Stimulated activated CD8-positive, alpha-beta memory T cell treated with anti-CD3 and anti-CD28 coated beads, Interleukin-4, amount 100 ng/mL, for 1 hour (primary cell): ENCODE measurements at places on chromosomes 3 and 15.

GRCh38 chr15:70714565-70714964, 48.8 kb downstream of the UACA start:
- no peak for DNase-seq

DNA sequence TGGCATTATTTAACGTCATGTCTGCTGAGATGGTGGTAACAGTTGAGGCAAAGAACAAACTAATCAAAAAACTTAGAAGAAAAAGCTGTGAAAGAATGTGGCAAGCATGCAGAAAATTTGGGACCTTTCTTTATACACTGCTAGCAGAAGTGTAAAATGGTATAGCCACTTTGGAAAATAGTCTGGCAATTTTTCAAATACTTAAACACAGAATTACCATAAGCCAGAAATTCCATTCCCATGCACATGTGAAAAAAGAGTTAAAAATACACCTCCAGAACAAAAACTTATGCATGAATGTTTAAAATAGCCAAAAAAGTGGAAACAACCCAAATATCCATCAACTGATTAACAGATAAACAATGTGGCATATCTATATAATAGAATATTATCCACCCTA, 613.3 kb downstream of the TBL1XR1 start:
- DNase-seq: no peak

DNA sequence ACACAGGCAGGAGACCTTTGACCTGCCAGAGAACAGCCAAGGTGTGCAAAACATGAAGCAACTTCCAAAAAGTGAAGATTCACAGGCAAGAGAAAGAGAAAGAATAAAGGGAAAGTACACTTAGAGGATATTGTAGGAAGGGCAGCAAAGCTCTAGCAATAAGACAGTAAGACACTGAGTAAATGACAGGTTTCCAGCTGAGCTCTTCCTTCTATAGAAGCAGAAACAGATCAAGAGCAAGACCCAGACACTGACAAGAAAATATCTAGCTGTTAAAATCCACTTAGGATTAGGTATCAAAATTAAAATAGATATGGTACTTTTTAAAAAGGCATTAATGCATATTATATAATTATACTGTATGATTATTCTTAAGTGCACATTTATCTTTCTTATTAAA, 333.4 kb downstream of the RAP2B start:
- DNase-seq: no peak

- DNase-seq: no peak
These were observed 658.8 kb downstream of the EDEM1 start for GRCh38 chr3:5846261-5846660.

- no peak for DNase-seq
These were observed 93.3 kb downstream of the SEMA5B start for GRCh38 chr3:122934251-122934650.

- DNase-seq: no peak
These were observed 5.5 kb upstream of the TSPAN3 start for GRCh38 chr15:77076323-77076915.

DNA sequence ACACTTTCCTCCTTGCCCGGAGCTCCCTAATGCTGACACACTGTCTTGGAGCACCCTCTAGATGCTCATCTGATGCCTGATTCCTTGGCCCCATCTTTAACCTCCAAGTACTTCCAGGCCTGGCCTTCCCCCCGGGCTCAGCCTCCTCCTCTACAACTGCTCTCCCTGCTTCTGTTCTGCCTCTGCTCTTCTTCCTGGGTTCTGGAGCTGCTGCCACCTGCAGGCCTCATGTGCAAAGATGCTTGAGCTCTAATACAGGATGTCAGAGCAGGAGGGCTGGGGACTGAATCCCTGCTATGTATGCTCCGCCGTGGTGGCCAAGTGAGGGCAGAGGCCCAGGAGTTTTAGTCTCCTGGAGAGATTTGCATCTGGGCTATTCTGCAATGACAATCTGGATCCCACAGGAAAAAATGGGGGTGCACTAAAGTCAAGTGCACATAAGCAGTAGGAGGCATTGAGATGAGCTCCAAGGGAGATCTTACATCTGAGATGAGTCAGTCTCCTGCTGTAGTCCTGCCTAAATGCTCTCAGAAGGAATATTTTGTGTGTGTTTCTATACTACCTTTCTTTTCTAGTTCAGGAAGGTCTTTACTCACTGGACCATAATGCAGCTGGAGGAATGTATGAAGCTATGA, 296.3 kb downstream of the UACA start:
- DNase-seq: no peak

GRCh38 chr3:115399750-115400149, 223.6 kb upstream of the GAP43 start:
- no peak for DNase-seq

DNA sequence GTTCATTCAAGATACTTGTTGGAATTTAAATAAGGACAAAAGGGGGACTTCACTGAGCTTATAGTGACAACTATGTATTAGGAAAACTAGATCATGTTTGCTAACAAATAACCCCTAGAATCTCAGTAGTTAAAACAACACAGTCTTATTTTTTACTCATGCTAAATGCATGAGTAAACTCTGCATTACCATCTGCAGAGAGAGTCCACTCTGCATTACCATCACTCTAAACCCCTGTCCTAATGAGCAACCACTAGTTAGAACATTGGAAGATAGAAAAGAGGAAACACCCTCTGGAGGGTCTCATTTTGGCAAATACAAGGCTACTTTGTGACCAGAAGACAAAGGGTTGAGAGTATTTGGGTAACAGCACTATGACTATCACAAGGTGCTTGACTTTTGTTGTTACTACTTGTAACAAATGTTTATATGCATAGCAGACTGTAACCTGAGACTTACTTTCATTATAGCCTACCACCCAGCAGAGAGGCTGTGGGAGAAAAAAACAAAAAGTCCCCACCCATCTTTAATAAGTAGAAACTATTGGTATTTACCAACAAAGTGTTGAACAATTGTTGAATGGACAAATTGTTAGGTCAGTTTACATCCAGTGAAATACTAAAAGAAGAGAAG, 99.1 kb downstream of the OXSM start:
- DNase-seq: no peak

- no peak for DNase-seq
These were observed 13.4 kb downstream of the MAP4 start for GRCh38 chr3:48002787-48003186.

DNA sequence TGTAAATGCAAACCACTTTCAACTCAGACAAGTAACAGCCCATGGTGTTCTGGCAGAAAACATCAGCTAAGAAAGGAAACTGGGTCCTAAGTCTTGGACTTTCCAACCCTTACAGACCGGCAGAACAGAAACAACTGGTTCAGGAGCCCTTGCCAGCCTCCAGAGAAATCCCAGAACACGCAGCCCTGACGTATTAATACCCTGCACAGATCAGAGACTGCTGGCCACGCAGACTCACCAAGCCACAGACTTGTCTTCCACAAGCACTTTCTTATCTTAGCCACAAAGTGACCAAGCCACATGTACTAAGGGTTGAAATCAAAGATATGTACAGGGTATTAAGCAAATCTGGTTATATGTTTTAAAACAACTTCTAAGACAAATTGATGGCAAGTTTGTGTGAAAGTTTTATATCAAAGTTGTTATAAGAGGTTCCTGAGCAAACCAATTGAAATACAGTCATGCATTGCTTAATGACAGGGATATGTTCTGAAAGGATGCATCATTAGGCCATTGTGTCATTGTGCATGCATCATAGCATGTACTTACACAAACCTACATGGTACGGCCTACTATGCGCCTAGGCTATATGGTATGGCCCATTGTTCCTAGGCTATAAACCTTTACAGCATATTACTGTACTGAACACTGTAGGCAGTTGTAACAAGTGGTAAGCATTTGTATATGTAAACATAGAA, 36.8 kb downstream of the BTD start:
- no peak for DNase-seq

DNA sequence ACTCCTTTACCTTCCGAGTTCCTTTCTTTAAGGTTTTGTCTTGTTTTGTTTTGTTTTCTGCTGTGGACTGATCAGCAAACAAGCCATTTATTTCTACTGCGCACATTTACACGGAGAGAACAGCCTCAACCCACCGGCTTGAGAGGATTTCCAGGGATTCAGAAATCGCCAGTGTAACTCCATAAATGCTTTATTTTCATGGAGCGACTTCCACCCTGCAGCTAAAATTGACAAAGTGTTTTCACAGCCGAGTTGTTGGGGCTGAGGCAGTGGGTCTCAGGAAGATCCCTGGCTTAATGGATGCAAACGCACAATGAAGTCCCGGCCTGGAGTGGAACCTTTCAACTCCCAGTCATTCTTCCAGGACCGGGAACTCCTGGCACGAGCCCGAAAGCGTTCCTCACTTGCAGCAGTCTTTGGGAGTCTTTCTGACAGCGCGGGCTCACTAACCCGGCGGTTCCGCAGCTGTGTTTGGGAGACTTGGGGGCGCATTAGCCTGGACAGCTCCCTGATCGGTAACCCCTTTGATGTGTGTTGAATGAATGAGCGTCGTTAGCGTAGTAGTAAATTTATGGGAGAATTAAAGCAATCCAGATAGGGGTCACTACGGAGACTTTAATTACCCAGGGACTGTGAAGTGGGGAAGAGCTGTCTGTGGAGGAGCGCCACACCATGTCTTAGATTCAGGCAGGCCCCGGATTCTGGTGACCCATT, 785 bp upstream of the MYRIP start:
- no peak for DNase-seq

DNA sequence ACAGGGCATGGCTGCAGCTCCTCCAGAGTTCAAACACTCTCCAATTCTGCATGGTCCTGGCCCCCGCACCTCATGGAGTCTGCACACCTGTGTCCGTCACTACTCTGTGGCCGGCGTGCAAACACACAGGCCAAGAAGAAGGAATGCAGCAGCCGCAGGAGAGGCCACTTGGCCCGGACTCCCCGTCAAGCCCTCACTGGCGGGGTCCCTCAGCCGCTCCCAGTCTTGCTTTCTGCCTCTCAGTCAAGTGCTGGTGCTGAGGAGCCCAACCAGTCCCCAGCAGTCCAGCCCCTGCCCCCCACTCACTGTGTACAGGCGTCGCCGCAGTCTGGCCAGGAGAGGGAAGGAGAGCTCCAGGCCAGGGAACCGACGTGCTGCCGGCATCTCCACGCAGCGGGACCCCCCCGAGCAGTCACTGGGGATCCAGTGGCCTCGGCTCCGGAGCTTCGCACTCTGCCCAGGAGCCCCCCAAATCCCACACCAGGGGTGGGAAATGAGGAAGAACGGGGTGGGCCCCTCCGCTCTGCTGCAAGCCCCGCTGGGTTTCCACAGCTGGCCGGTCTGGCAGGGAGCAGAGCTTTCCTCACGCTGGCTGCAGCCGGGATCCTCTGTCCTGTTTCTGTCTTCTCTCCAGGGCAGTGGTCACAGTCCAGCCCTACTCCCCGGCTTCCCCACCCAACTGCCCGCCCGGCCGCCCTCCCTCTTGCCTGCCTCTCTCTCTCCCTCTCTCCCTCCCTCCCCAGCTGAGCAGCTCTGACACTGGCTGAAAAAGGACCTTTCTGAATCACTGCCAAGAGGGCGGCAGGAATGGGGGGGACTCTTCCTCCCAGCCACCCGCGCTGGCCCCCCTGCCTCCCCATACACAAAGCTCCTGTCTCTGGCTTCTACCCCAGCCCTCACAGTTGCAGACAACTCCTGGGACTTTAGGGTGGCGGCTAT, 16.0 kb downstream of the TNK2 start:
- DNase-seq: no peak

DNA sequence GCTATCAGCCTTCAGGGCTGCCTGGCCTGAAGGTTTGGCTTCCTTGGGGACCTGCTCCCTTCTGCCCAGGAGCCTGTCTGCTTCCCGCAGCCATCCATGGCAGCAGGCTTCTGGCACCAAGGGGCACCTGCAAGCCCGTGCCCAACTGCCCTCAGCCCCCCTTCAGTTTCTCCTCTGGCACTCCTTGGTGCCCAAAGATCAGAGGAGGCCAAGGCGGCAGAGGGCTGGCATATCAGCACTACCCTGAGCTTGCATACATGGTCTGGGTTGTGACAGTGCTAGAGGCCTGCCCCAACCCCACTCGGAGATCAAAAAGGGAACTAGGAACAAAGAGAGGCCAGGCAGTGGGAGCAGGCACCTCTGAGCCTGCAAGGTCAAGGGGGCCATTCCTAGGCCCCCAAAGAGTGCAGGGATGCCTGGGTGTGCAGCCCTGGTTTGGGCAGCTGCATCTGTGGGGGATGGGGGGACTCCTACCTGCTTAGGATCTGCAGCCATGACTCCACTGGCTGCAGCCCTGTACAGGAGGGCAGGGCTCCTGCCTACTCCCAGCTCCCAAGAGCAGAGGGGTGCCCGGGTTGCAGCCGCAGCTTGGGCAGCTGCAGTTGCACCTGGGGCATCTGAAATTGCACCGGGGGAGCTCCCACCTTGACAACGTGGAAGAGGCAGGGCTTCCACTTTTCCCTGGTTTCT, 76.2 kb upstream of the TP63 start:
- no peak for DNase-seq

DNA sequence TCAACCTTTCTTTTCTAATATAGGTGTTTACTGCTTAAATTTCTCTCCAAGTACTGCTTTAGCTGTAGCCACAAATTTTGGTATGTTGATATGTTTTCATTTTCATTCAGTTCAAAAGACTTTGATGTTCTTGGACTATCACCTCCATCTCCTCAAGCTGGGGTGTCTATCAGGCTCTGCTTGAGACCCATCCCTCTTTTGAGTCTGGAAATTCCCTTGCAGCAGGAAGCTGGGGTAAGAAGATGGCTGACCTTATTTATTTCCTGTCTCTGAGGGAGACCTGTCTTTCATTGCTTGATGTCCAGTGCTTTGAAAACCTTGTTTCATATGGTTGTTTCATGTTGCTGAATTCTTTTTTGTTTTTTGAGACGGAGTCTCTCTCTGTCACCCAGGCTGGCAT, 60.5 kb upstream of the ADPGK start:
- no peak for DNase-seq

DNA sequence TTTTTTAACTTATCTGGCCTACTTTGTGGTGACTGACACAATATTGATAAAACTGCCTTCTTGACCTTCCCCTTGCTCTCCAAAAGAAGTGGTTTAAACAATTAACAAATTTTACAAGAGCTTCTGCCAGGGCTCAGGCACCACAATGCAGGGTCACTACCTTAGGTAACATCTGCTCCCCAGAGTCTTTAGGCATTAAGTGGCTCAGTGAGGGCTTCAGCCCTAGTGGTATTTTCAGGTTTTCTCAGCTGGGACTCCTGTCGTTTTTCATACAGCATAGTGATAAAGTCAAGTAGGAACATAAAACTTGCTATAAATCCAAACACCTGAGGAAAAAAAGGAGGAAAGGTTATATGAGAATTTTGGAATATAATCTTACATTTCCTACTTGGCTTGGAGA, 18.9 kb downstream of the CMTM6 start:
- no peak for DNase-seq

DNA sequence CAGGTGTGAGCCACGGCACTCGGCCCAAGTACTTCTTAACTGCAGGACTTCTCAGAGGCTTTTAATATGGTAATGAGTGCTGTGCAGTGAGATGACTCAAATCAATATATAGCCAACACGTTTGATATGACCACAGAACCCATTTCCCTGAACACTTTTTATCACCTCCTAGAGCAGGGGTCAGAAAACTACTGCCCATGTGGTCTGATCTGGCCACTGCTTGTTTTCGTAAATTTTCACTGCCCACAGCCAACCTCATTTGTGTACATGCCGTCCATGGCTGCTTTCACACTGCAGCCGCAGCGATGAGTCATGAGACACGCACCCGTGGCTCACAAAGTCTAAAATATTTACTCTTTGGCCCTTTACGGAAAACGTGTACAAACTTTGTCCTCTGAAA, 179.2 kb downstream of the RORA start:
- DNase-seq: no peak
